ENCODE measurements at places on chromosomes 6 and 20. TPM values are rescaled to one million over a fixed set of nuclear protein-coding genes. Genes with fewer than 3 reads are reported as not detected.

ILRUN gene
- total RNA-seq, result 30.3 TPM

POU5F1 gene
- 7.2 TPM for total RNA-seq

DUSP15 gene
- total RNA-seq, result 1.4 TPM

CARMIL1 gene
- 7.5 TPM for total RNA-seq

ID1 gene
- total RNA-seq, result 444 TPM

CLPSL1 gene
- total RNA-seq, result not detected

SNRPB2 gene
- total RNA-seq, result 120 TPM

WDR27 gene
- 10.7 TPM for total RNA-seq

MTFR2 gene
- 12.0 TPM for total RNA-seq

GCNT2 gene
- 4.9 TPM for total RNA-seq

NDUFAF5 gene
- 33.8 TPM for total RNA-seq

PRPH2 gene
- total RNA-seq, result not detected

SYNGAP1 gene
- total RNA-seq, result 4.2 TPM

HEY2 gene
- total RNA-seq, result not detected

All from A549 treated with Mapracorat at 1 μM for 4 hours (cell line).